Endothelial cell of umbilical vein (primary cell): ENCODE measurements at places on chromosomes 5 and 9. TPM values are rescaled to one million over a fixed set of nuclear protein-coding genes. Genes with fewer than 3 reads are reported as not detected.
A peak's percentile ranks its signal among the peaks of the same experiment; 100 is the strongest.

DNA sequence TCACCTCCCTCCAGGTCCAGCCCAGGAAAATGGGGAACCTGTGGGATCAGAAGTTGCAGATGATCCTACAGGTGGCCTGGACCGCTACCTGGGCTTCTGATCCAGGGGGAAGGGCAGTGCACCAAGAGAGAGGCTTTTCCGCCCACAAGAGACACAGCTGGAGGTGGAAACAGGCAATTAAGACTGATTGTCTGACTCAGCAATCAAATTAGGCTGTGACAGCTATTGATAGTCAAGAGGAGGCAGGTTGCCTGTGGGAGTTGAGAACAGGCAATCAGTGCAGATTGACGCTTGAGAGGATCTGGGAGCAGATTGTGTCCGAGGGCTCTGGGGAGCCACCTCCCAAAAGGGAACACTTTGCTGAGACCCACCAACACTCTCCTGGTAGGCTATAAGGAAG is 71.1 kb upstream of the SLC44A1 start:
- no peak overlapping the region for H3K4me3 ChIP-seq
- DNase-seq, result no peak
- no peaks in the 10 kb centered on the region for H3K4me1 ChIP-seq
- H3K36me3 ChIP-seq, result no peaks in the 10 kb centered on the region
- H3K27ac ChIP-seq, result no peak overlapping the region

Gene TMEM252
- not detected in 2 replicates for total RNA-seq

DNA sequence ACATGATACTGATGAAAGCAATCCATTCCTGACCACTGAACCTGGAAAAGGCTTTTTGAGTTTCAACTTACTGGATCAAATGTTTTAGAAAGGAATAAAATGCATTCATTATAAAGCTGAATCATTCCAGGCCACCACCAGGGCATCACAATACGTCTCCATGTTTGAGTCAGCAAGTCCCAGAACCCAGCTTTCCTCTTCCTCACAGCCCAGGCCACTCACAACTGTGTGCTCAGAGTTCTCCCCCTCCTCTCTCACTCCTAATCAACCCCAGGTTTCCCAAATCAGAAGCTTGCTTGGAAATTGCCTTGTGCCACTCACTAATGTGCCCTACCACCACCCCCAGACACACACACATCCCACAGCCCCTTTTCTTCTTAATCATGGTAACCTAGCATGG is 91.7 kb downstream of the GNA14 start:
- H3K27ac ChIP-seq, result no peak overlapping the region
- no peak overlapping the region for H3K4me3 ChIP-seq
- peaks cover 4% of the 10 kb centered on the region for H3K4me1 ChIP-seq
- H3K27me3 ChIP-seq, result no peaks in the 10 kb centered on the region
- no peak for DNase-seq

DNA sequence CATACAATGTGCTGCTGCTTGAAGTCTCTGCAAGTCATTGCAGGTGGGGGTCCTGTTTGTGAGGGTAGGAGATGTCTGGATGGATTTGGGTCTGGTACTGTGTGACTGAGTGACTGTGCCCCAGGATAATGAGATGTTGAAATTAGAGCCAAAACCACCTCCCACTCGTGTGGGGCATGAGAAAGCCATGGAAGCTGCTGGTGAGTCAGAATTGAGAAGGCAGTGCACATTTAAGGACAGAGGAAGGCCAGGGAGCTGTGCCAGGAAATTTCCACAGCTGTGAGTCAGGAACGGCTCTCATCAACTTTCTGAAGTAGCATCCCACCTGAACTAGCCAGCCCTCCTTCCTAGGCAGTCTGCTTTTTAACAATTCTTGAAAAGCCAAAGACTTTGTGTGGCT is 229.8 kb downstream of the DRD1 start:
- H3K27me3 ChIP-seq, result no peaks in the 10 kb centered on the region
- DNase-seq, result no peak
- H3K27ac ChIP-seq, result no peak overlapping the region
- no peaks in the 10 kb centered on the region for H3K36me3 ChIP-seq

GRCh38 chr9:37471942-37472684 is 6.9 kb upstream of the ZBTB5 start:
- H3K4me3 ChIP-seq, result peak overlapping the region; percentile 11
- H3K4me1 ChIP-seq, result peaks cover 9% of the 10 kb centered on the region
- DNase-seq, result peak; percentile 86
- H3K27ac ChIP-seq, result peak overlapping the region; percentile 78
- H3K27me3 ChIP-seq, result no peaks in the 10 kb centered on the region
- no peaks in the 10 kb centered on the region for H3K36me3 ChIP-seq

DNA sequence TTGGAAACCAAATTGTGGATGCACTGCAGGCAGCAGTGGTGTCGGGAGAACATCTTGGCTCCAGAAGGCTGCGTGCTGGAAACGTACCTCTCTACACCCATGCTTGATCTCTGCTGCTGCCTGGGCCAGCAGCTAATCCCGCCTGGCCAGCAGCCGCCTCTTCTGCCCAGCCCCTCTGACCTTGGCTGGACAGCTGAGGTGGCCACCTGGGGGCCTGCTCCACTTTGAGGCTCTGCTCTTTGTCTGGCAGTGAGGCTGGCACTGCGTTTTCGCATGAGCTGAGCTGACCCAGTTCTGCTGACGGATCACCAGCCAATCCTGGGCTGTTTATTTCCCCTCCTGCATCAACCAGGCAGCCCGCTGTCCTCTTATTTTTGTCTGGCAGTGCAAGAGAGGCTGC is 154.9 kb downstream of the TENT4A start:
- H3K4me3 ChIP-seq, result no peak overlapping the region
- DNase-seq, result no peak
- H3K27me3 ChIP-seq, result no peaks in the 10 kb centered on the region
- no peak overlapping the region for H3K27ac ChIP-seq
- H3K36me3 ChIP-seq, result no peaks in the 10 kb centered on the region
- no peaks in the 10 kb centered on the region for H3K4me1 ChIP-seq

- DNase-seq, result peak; percentile 79
- no peak overlapping the region for H3K27ac ChIP-seq
- peaks cover 6% of the 10 kb centered on the region for H3K36me3 ChIP-seq
Measured at GRCh38 chr9:113558632-113559502, 95.3 kb downstream of the RGS3 start.

Gene FAM221B
- not detected in 2 replicates for total RNA-seq

- no peaks in the 10 kb centered on the region for H3K4me1 ChIP-seq
- no peaks in the 10 kb centered on the region for H3K27me3 ChIP-seq
- no peaks in the 10 kb centered on the region for H3K36me3 ChIP-seq
- no peak overlapping the region for H3K27ac ChIP-seq
Measured at GRCh38 chr5:108521841-108522506, 140.1 kb upstream of the FBXL17 start.

DNA sequence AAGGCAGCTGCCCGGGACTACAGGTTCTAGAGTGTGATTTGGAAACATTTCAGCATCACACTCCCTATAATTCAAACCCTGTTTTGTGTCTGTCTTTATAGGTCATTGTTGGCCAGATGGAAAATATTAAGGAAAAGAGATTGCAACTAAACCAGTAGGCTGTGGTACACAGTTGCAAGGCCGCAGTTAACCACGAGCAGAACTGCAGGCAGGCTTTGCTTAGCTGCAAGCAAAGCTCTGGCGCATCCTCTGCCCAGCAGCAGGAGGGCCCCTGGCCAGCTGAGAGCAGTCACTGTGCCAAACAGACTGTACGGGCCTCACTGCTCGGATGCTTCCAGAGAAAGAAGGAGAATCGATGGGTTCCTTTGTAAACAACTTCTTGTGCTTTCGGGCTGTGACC is 204.5 kb downstream of the DENND1A start:
- no peak overlapping the region for H3K4me3 ChIP-seq
- no peak for DNase-seq
- H3K27me3 ChIP-seq, result no peaks in the 10 kb centered on the region
- no peaks in the 10 kb centered on the region for H3K36me3 ChIP-seq
- no peaks in the 10 kb centered on the region for H3K4me1 ChIP-seq
